ENCODE measurements at places on chromosomes 3 and 15.
A peak's percentile ranks its signal among the peaks of the same experiment; 100 is the strongest.

DNA sequence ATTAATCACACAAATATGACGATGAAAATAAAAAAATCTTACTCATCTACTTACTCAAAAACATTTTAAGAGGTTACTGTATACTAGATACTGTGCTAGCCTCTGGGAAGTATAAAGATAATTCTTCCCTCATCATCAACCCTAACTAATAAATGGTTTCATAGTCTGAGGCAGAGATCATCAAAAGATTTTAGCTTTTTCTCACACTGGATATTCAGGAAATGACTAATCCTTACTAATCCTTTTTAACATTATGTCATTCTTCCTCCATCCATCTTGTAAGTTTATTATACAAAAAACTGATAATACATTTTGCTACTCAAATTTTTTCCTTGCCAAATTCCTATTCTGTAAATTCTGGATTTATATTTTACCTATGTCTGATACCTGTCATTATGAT is 29.7 kb downstream of the ACAD11 start:
- peak; percentile 41 for DNase-seq

DNA sequence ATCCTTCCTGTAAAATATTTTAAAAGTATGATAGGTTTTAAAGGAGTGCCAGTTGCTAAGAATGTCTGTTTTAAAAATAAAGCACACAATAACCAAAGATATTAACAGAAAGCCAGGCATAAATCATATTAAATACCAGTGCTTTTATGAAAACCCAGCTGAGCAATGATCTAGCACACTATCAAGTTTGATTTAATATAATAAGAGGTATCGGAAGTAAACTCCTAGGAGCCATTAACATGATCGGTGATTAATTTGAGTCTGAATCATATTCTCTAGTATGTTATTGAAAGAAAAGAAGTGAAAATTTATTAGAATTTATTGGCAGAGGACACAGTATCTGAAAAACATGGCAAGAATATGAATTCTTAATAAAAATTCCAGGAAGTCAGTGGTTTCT is 91.7 kb downstream of the SPATA16 start:
- no peak for DNase-seq

- DNase-seq: no peak
Observed at GRCh38 chr3:51977446-51978142, 2.7 kb downstream of the ABHD14A start.

DNA sequence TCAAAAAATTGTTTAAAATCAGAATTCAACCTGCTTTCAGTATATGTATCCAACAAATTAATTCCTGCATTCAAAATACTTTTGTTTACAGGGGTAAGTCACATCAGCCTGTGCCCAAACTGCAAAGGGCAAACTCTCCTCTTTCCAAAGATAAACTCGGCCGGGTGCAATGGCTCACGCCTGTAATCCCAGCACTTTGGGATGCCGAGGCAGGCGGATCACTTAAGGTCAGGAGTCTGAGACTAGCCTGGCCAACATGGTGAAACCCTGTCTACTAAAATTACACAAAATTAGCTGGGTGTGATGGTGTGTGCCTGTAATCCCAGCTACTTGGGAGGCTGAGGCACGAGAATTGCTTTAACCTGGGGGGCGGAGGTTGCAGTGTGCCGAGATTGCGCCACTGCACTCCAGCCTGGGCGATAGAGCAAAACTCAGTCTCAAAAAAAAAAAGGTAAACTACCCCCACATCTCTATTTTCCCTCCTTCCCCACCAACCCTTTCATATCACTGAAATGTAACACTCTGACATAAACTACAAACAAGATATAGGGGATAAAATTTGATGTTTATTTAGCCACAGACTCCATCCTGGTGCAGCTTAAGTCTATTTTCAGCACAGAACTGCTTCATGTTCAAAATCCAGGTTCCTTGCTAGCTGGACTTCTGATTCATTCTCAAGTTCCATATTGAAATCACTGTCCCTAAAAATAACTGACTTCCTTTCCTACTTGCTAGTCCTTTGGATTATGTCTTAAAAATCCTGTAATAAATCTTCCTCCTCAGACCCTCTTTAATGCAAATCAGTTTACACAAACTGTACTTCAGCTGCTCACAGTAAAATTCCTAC is 15.4 kb downstream of the UBP1 start:
- no peak for DNase-seq

GRCh38 chr15:60757831-60758570 is 279.1 kb upstream of the ICE2 start:
- DNase-seq: no peak

DNA sequence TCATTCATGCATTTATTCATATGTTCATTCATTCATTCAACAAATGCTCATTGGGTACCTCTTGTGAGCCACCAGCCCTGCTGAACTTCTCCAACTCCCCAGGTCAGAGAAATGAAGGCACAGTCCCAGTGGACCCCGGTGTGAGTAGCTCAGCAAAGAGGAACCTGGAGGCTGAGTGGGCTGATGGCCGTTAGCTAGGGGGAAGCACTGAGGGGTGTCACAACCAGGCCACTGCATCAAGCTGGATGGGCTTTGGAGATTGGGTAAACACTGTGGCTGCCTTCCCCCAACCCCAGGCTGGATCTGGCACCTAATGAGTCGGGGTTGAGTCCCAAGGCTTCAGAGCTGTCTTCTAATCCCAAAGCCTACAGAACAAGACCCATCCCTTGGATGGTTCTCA is 12.1 kb upstream of the ALAS1 start:
- no peak for DNase-seq

GRCh38 chr3:123008840-123009239 is 18.7 kb downstream of the SEMA5B start:
- DNase-seq: no peak

GRCh38 chr15:64642875-64643274 is 132.5 kb downstream of the RBPMS2 start:
- no peak for DNase-seq

DNA sequence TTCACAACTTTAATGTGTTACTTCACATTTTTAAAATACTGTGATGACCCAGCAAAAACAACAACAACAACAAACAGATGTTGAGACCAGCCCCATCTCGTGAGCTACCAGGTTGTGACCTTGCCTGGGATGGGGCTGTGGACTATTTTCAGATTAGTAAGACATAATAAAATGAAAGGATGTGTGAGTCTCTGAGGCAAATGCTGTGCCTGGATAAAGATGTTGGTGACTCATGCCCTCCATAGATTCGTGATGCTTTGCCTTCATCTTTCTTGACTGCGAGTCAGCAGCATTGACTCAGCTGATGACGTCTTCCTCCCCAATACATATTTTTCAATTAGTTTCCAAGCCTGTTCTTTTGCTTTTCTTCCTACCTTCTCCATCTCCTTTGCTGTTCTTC is 453.0 kb upstream of the CFAP20DC start:
- DNase-seq: peak; percentile 50

- DNase-seq: peak; percentile 43
Observed at GRCh38 chr3:139797724-139798343, 120.1 kb upstream of the NMNAT3 start.

- no peak for DNase-seq
Observed at GRCh38 chr3:143237077-143237627, 117.6 kb downstream of the CHST2 start.

- no peak for DNase-seq
Observed at GRCh38 chr3:113141543-113141942, 69.8 kb upstream of the BOC start.

DNA sequence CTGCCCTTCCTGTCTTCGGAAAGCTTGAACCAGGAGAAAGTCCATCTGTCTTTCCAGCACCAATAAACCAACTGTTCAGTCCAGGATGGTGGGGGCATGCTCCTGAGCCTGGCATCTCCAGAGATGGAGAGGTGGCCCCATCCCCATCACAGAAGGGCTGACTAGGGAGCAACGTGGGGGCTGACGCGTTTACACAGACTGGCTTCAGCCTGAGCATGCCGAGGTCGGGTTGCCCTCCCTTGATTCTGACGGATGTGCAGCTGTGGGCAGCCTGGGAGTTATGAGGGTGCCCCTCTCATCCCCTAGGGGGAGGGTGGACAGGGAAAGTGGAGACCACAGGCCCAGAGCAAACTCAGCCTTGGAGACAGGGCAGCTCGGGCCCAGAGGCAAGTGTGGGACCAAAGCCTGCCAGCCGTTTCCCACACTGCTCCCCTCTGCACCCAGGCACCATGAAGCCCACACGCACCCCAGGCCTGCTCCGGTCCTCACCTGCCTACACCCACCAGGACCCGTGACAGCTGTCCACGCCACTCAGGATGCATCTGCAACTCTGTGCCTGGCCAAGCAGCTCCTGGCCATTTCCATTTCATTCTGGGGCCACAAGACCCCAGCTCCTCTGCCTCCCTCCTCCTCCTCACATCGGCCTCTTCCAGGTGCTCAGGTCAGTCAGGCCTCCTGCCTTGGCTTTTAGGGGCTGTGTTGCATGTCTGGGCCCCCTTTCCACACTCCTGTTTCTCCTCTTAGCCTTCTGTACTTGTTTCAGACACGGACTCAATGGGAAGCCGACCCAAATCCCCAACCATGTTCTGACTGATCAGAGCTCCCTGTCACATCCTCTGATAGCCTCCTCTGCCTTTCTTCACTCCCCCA is 48.2 kb upstream of the SLC41A3 start:
- DNase-seq: no peak

DNA sequence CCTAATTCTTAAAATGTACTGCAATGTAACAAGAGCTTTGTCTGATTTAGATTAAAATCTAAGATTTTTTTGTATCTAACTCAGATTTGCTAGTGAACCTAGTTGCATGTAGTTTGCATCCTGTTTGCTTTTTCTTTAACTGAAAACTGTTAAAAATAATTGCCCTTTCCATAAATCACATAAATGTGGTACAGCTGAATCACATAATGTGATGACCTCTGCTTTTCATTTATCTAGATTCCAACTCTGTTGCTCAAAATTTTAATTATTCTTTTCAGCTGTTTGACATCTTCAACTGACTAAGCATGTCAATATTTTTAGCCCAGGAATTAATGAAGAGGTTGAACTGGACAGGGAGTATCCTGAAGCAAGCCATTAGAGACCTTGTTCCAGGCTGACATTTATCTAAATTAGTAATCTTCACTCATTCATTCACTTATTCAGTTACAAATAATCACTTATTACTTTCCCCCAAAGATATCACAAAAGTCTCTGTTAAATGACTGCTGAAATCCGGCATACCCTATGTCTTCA is 101.9 kb upstream of the PLXND1 start:
- no peak for DNase-seq

GRCh38 chr15:98906712-98907083 is 100.9 kb downstream of the PGPEP1L start:
- peak; percentile 66 for DNase-seq

DNA sequence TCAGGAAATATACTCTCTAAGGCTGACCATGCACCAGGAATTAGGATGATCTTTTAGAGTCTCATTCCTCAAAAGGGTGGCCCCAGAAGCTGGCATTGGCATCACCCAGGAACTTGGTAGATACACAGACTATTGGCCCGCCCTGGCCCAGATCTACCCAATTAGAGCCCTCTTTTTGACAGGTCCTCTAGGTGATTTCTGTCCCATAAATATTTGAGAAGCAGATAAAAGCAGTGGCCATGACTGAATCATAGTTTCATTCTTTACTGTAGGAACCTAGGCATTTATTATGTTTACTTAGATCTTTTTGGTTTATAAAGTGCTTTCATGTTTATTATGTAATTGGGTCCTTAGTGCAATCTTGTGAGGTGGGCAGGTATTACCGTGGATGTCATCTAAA is 7.6 kb downstream of the TLNRD1 start:
- no peak for DNase-seq

DNA sequence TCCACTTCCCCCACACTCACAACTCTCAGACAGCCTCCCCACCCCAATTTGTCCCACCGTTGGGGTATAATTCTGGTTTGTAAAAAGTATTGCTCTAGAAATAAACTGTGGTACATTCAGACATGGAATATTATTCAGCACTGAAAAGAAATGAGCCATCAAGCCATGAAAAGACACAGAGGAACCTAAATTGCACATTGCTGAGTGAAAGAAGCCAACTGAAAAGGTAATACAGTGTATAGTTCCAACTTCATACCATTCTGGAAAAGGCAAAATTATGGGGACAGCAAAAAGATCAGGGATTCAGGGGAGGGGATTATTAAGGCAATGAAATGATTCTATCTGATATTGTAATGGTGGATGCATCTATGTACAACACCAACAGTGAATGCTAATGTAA is 10.5 kb downstream of the ANXA2 start:
- no peak for DNase-seq

- peak; percentile 83 for DNase-seq
Observed at GRCh38 chr15:31434588-31435260, 108.1 kb downstream of the KLF13 start.

DNA sequence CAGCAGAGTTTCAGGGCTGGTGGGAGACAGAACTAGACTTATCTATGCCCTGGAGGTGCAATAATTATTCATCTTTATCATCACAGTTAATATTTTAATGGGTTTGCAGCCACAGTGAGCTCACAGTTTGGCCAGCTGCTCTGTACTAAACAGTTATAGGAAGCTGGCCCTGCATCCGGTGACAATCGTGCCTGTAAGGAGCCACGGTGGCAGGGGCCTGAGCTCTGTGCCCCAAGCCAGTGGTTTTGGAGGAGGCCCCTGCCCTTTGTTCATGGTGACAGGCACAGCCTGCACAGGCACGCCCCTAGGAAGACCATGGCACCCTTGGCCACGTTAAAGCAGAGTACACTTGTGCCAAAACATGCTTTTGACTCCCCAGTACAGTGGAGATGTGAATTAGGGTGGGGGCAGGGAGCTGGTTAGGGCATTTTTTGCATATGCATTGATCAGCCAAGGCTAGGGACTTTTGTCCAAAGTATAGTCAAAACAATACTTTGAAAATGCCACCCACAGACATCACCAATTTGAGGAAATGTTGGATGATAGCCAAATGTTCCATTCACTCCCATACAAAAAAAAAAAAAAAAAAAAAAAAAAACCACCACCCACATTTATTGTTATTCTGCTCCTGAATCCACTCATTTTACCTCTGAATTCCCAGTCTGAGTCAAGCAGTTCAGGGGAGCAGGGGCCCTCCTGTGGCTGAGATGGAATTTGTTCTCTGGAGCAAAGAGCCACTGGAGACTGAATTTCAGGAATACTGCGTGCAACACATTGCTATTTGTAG is 3.4 kb upstream of the RFTN1 start:
- DNase-seq: peak; percentile 83

GRCh38 chr3:54188176-54188791 is 65.9 kb downstream of the CACNA2D3 start:
- peak; percentile 73 for DNase-seq

- DNase-seq: peak; percentile 55
Observed at GRCh38 chr3:172040981-172041963, 1.9 kb downstream of the FNDC3B start.

- no peak for DNase-seq
Observed at GRCh38 chr3:60603860-60604259, 647.4 kb downstream of the FHIT start.

- DNase-seq: no peak
Observed at GRCh38 chr3:13575459-13576061, 26.6 kb downstream of the FBLN2 start.

GRCh38 chr15:67852418-67852817 is 12.6 kb upstream of the RNU6-1 start:
- DNase-seq: no peak

- peak; percentile 47 for DNase-seq
Observed at GRCh38 chr3:62332835-62333244, 40.5 kb downstream of the FEZF2 start.

GRCh38 chr3:154972951-154973350 is 107.2 kb upstream of the MME start:
- peak; percentile 65 for DNase-seq
